GM23338 (cell line): ENCODE measurements at places on chromosomes 3 and 15.

- DNase-seq: no peak
Observed at GRCh38 chr3:55636300-55637195, 149.4 kb upstream of the WNT5A start.

DNA sequence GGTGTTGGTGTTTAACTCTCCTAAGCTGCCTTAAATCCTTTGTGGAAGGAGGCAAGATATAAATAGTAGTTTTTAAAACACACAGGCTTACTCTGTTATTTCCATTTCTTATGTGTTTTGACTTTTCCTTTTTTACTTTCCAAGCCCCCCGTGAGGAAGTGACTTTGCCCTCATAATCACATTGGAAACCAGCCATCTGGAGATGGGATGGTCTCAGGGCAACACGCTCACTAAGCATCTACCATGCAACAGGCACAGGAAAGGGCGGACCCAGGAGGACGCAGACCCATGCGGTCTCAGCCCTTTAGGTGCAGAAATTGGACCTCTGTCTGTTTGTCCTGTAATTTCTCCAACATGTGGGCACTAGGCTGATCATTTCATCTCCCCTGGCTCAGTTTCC, 115.7 kb downstream of the PDZRN3 start:
- DNase-seq: no peak

DNA sequence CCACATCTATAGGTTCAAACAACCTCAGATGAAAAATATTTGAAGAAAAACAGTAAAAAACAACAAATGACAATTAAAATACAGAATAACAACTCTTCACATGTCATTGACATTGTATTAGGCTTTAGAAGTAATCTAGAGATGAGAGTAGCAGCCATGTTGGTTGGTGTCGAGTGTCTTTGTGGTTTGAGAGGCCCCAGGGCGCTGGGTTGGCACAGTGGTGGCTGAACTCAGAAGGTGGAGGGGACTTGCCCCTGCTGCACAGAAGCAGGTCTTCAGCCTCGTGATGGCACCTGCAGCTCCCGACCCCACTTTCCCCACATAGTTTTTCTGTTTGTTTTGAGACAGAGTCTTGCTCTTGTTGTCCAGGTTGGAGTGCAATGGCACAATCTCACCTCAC, 187.2 kb downstream of the OSBPL10 start:
- no peak for DNase-seq

GRCh38 chr3:107684431-107684925, 161.7 kb downstream of the BBX start:
- DNase-seq: peak; percentile 69

GRCh38 chr3:127330385-127330784, 42.5 kb upstream of the PRR20G start:
- no peak for DNase-seq

GRCh38 chr15:35567392-35567791, 21.4 kb upstream of the DPH6 start:
- DNase-seq: no peak

GRCh38 chr3:129971351-129972052, 3.0 kb upstream of the TRH start:
- DNase-seq: peak; percentile 81

GRCh38 chr15:90638201-90638691, 78.9 kb upstream of the BLM start:
- DNase-seq: no peak

- peak; percentile 16 for DNase-seq
Observed at GRCh38 chr3:174859756-174860155, 622 bp downstream of the NAALADL2 start.

GRCh38 chr3:124846189-124846588, 41.0 kb downstream of the ITGB5 start:
- DNase-seq: no peak

- DNase-seq: no peak
Observed at GRCh38 chr3:59406943-59407342, 357.1 kb upstream of the CFAP20DC start.

- no peak for DNase-seq
Observed at GRCh38 chr3:59043391-59043790, 6.4 kb downstream of the CFAP20DC start.

DNA sequence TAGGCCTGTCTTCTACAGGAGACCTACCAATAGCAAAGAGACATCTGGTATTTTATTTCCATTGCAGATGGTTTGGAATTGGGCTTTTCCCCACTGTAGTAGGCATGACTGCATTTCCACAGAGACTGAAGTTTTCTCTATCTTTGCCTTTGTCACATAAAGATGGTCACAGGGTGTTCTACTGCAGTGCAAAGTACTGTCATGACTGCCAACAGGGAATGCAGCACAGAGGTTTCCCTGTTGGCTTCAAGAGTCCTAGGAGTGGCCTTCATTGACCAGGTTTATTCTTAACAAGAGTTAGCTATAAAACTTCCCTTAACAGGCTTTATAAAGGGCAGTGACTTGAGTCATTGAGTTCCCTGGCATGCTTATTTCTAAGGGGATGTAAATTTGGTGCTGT, 36.8 kb upstream of the TM4SF4 start:
- DNase-seq: no peak

- DNase-seq: no peak
Observed at GRCh38 chr15:82064824-82065223, 19.0 kb upstream of the MEX3B start.

- no peak for DNase-seq
Observed at GRCh38 chr3:30890907-30891306, 3.6 kb downstream of the GADL1 start.

DNA sequence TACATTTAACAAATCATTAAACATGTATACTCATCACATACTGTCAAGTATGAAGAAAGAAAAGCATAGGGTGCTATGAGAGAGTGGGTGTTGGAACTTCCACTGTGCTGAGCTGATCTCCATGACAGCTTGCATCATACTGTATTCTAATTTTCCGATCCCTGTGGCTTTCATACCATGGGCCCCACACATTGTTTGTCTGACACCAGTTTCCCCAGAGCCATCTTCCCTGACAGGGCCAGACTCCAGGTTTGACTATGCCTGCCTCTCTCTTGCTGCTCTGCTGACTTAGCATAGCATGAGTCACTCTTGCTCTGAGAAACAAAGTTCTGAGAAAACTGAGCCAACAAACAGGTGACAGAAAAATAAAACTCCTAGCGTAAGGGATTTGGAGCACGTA, 37.0 kb upstream of the CASR start:
- DNase-seq: no peak

- no peak for DNase-seq
Observed at GRCh38 chr3:42493126-42493797, 9.2 kb upstream of the VIPR1 start.

GRCh38 chr15:75869446-75869845, 26.2 kb downstream of the UBE2Q2 start:
- DNase-seq: no peak

DNA sequence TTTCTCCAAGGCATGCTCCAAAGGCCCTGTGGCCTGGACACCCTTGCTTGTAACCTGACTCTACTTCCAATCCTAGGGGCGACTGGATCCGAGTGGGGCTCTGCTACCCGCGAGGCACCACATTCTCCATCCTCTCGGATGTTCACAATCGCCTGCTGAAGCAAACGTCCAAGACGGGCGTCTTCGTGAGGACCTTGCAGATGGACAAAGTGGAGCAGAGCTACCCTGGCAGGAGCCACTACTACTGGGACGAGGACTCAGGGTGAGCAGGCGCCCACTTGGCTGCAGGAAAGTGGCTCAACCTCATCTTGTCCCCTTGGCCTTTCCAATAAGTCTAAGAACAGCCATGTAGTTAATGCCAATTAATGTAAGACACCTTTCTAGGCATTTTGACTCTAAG, 51.9 kb downstream of the MESD start:
- DNase-seq: no peak

GRCh38 chr3:184211297-184211696, 18.1 kb upstream of the VWA5B2 start:
- DNase-seq: no peak

DNA sequence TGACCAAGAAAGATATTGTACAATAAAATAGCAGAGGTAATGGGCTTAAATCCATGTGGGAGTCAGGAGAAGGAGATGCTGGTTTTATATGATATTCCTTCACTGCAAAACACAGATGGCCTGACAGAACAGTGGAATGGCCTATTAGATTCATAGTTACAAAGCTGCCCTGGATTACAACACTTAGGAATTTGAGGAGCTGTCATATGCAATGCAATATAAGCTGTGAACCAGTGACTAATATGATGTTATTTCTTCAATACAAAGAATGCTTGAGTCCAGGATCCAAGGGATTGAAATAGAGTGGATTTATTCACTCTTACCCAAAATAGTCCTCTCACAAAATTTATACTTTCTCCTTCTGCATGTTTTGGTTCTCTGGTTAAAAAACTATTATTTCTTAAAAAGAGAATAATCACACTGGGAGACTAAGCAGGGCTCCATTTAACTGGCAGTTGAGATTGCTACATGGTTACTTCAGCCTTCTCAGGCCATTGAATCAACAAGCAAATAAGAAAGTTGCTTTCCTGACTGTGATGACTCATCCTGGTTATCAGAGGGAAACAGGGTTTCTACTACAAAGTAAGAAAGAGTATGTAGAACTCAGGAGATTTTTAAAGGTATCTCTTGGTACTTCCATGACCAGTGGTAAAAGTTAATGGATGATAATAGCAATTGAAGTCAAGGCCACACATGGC, 79.8 kb upstream of the ZPLD1 start:
- no peak for DNase-seq

GRCh38 chr15:73751511-73751898, 1.6 kb downstream of the INSYN1 start:
- DNase-seq: peak; percentile 57

GRCh38 chr15:74185710-74186348, 12.3 kb downstream of the ISLR start:
- no peak for DNase-seq

- DNase-seq: peak; percentile 32
Observed at GRCh38 chr3:181698263-181698954, 13.3 kb upstream of the SOX2 start.

- no peak for DNase-seq
Observed at GRCh38 chr3:154931484-154931883, 148.6 kb upstream of the MME start.

DNA sequence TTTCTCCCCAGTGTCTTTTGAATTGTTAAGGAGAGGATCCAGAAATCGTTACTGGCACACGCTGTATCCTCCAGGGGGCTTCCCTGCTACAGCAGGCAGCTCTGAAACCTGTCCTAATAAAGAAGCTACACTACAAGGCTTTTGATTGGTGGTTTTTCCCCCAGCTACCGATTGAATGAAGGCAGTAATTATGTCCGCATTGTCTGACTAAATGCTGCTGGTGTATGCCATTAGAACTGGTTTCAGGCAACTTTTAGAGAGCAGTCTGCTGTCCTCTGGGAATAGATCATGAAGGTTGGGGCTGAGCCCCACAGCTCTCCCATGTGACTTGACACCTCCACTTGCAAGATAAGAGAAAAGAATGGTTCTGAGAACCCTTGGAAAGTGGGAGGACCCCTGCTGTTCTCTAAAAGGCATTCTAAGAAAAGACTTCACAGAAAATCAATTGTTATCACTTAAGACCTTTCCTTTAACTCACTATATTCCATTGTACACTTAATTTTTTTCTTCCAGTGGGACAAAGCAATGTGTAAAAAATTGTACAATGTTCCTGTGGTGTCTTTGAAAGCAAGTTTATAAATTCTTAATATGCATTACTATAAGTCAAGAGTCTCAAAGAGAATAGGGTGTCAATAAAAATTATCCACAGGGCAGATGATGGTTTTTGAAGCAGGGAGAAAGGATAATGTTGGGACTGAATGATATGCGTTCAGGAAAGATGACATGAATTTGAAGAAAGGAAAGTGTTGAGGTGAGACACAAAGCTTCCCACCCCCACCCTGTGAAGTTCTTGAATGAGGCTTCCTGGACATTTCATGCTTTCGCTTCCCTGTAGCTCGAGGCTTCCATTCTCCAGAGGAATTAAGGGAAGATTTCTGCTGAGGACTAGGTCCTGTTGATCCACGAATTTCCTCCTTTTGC, 53.0 kb upstream of the DAZL start:
- peak; percentile 69 for DNase-seq

DNA sequence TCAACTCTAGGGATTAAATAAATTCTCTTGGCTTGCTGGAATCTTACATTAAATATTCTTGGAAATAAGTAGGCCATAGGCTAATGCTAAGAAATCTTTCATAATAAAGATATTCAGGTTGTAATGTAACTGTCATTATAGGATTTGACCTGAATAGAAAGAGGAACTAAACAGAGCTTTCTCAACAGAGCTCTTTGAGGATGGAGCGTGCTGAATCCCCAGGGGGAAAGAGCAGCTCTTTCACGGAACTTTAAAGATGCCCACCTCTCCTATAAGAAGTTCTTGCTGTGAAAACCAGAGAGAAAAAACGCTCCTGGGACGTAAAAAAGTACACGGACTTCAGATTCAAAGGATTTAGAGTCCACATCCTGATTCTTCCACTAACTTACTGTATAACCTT, 77.9 kb downstream of the NTRK3 start:
- DNase-seq: no peak

- DNase-seq: no peak
Observed at GRCh38 chr15:45616901-45617323, 17.9 kb upstream of the SQOR start.

DNA sequence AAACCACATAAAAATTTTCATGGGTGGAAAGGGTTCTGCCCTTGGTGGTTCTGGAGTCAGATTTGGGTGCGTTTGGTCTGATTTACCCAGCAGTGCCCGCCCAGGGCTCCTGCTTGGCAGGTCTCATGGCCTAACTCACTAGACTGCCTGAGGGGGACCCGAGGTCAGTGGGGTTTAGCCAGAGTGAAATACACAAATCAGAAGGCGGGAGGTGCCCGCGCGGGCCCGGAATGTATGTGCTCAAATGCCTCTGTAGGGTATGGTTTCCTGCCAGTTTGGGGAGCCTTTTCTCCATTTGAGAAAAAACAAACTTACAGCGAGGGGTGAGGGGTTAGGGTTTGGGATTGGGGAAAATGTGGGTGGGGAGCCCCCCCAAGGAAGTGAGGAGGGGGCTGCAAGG, 70.9 kb upstream of the POLG start:
- DNase-seq: no peak

GRCh38 chr3:66795365-66795764, 202.7 kb upstream of the KBTBD8 start:
- no peak for DNase-seq

DNA sequence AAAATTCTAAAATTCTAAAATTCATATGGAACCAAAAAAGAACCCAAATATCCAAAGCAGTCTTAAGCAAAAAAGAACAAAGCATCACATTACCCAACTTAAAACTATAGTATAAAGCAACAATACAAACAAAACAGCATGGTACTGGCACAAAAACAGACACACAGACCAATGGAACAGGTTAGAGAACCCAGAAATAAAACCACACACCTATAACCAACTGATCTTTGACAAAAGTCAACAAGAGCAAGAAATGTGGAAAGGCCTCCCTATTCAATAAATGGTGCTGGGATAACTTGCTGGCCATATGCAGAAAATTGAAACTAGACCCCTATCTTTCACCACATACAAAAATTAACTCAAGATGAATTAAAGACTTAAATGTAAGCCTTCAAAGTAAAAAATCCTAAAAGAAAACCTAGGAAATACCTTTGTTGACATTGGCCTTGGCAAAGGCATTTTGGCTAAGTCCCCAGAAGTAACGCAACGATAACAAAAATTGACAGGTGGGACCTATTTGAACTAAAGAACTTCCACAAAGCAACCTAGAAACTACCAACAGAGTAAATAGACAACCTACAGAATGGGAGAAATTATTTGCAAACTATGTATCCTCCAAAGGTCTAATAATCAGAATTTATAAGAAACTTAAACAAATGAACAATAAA, 56.9 kb downstream of the TTBK2 start:
- no peak for DNase-seq

- DNase-seq: no peak
Observed at GRCh38 chr3:141434255-141434654, 52.6 kb upstream of the RASA2 start.

GRCh38 chr3:44077267-44077666, 164.4 kb upstream of the TOPAZ1 start:
- peak; percentile 62 for DNase-seq
